ENCODE measurements at places on chromosomes 12 and 14.
A peak's percentile ranks its signal among the peaks of the same experiment; 100 is the strongest.

DNA sequence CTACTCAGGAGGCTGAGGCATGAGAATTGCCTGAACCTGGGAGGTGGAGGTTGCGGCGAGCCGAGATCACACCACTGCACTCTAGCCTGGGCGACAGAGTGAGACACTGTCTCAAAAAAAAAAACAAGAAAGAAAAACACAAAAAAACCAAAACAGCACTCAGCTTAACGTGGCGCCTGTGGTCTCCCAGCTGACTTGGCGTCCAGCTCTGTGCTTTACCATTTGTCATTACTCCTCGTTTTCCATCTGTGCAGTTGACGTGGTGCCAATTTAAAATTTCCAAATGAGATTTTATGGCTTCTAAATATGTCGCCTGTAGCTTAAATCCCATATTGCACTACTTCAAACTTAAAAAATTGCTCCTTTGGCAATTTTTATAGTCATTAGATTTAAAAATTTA lies 2.0 kb downstream of the MGP start:
- DNase-seq = no peak

DNA sequence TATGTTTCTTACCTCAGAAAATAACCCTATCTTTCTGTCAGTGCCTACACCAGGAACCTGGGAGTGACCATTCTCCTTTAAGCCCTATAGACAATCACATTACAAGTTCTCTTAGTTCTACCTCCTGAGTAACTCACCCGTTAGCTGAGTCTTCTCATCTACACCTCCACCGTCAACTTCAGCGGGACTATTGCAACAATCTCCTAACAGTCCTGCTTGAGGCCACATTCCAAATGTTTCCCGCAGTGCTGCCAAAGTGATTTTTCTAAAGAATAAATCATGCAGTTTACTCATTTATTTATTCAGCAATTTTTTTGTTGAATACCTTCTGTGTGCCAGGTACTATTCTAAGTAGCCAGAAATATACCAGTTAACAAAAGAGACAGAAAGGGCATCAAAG lies 285.0 kb upstream of the GRIP1 start:
- DNase-seq = no peak

- no peak for DNase-seq
Measured at GRCh38 chr14:104942586-104942985, 17.9 kb downstream of the PLD4 start.

DNA sequence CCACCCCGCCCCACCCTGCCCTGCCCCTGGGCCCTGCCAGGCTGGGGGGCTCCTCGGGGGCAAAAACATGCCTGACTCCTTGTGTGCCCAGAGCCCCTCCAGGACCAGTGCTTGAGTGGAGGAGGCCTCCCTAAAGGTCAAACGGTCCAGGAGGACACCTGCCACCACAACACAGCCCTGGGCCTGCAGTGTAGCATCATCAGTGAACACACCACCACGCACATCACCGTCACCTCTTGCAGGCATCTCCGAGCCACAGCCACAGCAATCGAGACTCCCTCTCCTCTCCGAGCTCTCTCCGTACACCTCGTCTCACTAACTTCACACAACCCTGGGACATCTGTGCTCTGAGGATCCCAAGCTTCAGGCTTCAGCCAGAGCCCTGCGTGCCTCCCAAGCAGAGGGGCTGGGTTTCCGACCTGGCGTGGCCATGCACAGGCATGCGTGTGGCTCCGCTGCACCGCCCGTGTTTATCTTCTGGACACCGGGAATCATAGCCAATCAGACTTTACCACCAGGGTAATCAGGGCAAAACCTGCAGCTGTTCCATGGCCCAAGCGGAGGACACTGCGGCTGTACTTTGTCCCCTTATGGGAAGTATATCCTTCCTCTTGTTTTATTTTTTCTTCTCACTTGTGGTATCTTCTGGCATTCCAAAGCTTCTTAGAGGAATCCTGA lies 6.2 kb upstream of the DIO3 start:
- DNase-seq = no peak

- peak; percentile 76 for DNase-seq
Measured at GRCh38 chr12:106753526-106753925, 21.0 kb upstream of the RIC8B start.

GRCh38 chr12:26608706-26609105 lies 224.3 kb downstream of the ITPR2 start:
- DNase-seq = no peak

DNA sequence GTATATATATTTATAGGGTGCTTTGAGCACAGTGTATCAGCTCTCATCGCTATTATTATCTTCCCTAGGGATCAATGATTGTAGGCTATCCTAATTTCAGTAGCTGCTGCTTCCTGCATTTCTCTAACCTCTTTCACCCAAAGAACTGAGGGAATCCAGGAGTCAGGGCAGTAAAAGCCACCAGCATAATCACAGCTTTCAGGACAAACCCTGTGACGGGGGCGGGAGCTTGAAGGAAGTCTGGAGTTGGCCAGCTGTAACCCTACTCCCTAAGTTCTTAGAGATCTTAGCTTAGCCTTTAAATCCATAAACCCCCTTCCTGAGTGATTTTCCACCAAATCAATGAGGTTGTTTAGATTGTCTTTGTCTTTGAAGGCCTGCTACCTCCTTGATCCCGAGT lies 33.7 kb downstream of the FLVCR2 start:
- no peak for DNase-seq

DNA sequence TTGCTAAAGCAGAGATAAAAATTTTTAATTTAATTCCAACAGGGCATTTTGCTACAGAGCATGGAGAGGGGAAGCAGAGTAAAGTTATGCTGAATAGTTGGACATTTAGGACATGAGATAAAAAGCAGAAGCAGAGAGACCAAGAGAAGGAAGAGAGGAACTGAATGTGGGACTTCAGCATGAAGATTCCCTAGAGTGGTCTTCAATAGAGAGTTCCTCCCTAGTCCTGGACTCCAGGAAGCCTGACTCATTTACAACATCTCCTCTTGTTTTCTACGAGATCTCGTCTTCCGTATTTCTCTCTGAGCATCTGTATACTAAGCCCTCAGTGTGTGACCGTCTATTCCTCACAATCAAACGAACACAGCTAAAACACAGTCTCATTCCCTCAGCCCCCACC lies 35.2 kb upstream of the IFT81 start:
- no peak for DNase-seq

DNA sequence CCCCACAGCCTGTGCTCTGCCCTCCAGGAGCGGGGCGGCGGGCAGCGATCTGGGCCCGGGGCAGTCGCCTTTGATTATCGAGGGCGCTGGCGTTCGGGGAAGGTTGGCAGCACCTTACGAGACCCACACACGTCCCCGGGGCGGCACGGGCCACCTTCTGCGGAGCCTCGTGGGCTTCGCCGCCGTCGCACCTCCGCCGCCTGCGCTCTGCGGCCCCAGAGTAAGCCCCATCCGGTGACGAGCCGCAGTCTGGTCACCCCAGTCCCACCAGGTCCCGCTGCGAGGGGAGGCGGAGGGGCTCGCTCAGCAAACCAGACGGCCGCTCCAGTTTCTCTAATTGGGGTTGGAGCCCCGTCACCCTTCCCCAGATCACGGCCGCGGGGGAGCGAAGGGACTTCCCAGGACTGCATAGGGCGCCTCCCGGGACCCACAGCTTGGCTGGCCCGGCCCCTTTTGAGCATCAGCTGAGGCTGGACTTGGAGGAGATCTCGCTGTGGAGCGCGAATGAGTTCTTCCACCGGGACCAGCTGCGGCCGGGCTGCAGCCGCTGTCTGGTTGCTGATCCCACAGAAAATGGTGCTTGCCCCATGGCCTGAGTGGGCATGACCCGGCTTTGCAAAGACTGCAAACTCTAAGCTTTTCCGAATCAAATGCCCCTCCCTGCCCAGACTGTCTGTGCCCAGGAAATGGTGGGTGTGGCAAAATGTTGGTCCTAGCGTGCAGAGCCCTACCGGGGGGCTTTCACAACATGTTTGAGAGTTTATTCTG lies 560 bp downstream of the LGALS3 start:
- peak; percentile 51 for DNase-seq

- DNase-seq = no peak
Measured at GRCh38 chr14:69620211-69620611, 8.8 kb downstream of the SUSD6 start.

GRCh38 chr14:68172627-68173026 lies 353.0 kb downstream of the RAD51B start:
- DNase-seq = no peak

- DNase-seq = no peak
Measured at GRCh38 chr12:31119803-31120211, 46.1 kb downstream of the DDX11 start.

- no peak for DNase-seq
Measured at GRCh38 chr12:20194171-20194570, 174.2 kb upstream of the PDE3A start.

- no peak for DNase-seq
Measured at GRCh38 chr12:50569876-50570275, 65.1 kb downstream of the DIP2B start.

DNA sequence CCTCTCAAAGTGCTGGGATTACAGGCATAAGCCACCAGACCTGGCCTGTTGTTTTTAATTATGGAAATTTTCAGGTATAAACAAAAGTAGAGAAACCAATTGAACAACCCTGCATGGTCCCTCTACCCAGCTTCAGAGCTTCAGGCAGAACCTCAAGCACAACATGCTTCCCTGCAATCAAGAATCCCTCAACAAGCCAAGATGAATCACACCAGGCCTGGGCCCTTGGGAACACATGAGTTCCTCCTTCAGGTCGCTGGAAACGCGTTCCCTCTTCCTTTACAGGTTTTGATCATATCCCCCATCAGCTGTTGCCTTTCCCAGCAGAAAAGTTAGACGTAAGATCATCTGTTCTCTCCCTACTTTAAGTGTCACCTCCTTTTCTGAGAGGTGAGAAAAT lies 20.5 kb upstream of the CORO1C start:
- no peak for DNase-seq

- DNase-seq = no peak
Measured at GRCh38 chr14:61699027-61699426, 3.7 kb downstream of the HIF1A start.

DNA sequence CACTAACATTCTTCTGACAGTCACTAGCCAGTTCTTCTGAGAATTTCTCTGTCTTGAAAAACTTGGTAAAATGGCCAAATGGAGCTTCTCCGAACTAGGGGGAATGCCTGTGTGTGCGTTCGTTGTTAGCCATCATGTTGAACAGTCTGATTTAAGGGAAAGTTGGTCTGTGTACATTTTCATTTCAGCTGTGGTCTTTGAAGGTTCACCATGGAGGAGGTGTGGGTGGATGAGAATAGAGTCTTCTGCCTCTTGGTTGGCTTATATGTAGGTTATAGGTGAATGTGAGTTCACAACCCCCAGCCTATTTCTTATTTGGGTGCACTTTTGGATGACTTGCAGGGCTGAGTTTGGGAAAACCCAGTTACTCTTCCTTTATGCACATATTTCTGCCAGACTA lies 12.9 kb downstream of the ETV6 start:
- no peak for DNase-seq

DNA sequence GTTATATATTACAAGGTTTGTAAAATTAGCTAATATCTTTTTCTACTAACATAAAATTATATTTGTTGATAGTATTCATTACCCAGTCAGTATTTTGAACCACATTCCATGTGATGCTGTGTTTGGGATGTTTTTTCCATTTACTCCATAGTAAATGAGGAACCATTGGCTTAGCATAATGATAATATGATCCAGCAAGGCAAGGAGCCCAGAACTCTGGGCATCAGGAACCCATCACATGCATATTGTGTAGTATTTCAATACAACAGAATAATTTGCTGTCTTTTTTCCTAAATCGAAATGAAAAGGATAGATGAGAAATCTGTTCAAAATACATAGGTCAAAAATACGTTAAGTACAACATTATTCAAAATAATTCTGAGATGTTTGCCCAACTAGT lies 48.7 kb upstream of the GARIN2 start:
- DNase-seq = no peak

DNA sequence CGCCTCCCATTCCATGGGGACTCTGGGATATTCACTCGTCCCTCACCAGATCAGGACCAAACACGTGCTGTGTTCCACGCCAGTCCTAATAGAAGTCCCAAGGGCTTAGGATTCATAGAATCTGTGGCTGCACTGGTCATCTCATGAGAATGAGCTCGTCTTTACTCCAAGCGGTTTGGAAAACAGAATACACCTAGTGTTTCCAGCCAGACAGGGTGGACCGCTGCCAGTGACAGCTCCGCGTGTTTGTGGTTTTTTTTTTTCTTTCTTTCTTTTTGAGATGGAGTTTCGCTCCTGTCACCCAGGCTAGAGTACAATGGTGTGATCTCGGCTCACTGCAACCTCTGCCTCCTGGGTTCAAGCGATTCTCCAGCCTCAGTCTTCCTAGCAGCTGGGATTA lies 75.1 kb downstream of the GLT1D1 start:
- DNase-seq = no peak

DNA sequence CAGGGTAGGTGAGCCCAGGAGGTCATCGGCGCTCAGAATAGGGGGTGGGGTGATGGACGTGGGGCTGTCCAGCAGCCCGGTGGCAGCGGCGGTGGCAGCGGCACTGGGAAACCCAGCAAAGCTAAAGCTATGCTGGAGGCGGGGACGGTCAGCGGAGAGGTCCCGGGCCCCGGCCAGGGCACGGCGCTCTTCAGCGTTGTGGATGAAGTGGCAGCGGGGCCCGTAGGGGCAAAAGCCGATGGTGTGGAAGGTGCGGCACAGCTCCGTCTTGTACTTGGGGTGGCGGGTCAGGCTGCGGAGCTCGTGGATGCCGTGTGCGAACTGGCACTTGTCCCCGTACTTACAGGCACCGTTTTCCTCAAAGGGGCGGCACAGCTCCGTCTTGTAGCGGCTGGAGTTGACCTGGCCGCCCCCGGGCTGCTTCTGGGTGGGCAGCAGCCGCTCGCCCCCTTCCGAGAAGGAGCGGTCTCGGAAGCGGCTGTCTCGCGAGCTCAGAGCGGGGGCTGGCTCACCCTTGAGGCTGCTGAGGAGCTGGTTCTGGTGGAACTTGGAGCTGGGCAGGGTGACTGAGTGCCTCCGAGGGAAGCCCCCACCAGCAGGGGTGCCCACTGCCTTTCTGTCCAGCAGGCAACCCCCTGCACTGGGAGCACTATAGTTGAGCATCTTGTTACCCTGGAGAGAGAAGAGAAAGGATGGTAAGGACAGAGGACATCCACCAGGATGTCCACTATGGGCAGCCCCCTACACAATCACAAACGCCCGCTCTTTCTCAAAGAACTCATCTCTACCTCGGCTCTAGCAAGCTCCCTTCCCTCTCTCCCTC lies 2.8 kb downstream of the ZFP36L1 start:
- peak; percentile 50 for DNase-seq

DNA sequence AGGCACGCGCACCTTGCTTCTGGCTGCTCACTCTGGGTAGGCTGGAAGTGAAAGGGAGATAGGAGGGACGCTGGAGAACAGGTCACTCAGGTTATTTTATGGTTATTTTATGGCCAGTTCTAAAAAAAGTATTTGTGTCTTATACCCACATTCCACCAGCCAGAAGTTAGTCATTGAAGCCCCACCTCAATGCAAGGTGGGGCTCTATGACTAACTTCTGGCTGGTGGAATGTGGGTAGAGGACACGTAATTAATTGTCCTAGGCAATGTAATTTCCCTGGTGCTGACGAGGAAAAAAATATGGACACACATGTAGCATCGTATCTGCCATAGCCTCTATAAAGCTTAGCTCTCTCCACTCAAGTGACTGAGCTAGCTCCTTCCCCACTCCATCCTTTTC lies 104.9 kb downstream of the PDZRN4 start:
- DNase-seq = no peak
